ENCODE measurements at places on chromosomes 2 and 18.

DNA sequence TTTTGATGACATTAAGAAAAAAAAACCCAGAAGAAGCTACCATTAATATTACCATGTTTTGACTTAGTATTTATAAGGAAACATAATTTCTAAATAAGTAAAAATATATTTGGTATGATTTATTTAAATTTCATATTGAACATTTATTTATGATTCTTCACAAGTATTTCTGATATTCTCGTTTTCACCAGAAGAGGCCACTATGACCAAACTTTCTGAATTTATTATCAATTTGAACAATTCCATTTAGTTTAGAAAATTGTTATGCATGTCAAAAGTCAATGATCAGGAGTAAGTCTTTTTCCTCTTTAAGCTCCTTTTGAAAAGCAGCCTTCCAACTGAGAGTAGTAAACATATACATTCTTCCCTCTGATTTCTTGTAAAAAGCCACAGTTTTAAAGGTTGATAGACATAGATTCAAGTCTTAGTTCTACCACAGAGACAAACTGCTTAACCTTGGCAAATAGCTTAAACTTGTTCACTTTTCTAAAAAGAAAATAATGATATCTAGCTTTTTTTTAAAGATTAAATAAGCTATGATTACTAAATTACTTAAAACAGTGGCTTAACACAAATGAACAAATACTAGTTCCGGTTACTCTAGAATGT lies 329.9 kb downstream of the TRIB2 start:
- DNase-seq, result no peak

- DNase-seq, result no peak
Measured at GRCh38 chr2:232376260-232376659, 2.3 kb upstream of the ALPP start.

DNA sequence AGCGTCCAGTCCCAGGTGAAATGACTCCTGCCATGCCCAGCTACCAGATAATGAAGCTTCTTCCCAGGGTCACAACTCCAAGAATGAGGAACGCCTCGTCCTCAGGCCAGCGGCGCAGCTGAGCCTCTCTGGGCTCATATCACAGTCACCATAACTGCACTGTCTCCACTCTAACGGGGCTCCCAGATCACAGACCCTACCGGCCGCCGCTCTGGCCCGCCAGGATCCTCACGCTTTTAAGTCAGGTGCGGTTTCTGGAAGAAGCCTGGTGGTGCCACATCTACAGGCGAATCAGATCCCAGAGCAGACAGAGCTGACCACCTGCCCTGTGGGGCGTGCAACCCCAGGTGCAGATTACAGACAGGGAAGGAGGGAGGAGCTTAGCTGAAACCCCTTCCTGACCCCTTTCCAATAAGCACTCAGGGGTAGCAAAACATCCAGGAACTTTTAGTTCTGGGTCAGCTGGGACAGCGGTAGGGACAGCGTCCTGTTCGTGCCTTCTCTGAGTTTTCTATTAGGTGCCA lies 3.7 kb upstream of the ACKR3 start:
- no peak for DNase-seq

DNA sequence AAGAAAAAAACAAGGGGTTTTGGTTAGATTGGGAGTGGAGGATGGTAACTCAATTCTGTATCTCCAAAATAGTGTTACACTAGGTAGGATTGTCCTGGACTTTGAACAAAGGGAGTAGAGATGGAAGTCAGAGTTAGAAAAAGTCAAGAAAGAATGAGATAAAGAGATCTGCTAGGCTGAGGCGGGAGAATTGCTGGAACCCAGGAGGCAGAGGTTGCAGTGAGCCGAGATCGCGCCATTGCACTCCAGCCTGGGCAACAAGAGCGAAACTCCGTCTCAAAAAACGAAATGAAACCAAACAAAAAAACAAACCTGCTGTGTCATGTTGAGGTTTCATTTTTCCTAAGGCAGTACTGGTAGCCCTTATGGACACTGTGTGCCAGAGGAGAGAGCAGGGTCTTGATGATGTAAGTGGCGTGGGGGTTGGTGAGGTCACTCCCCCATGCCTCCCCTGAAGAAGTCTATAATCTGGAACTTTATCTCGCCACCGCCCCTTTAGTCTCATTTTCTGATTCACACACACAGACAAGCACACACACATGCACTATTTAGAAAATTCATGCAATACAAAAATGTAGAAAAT lies 10.5 kb downstream of the DRC1 start:
- no peak for DNase-seq

- DNase-seq, result no peak
Measured at GRCh38 chr2:16069663-16069932, 129.2 kb downstream of the MYCN start.

Data from NCI-H2029 (cell line).